Glomerular endothelial cell (primary cell): ENCODE measurements at places on chromosomes 7 and 10. TPM values are rescaled to one million over a fixed set of nuclear protein-coding genes. Genes with fewer than 3 reads are reported as not detected.

Gene MYO1G
- not detected in 2 replicates for total RNA-seq

- no peak for DNase-seq
Measured at GRCh38 chr10:84312816-84313215, 15.6 kb upstream of the CCSER2 start.

GRCh38 chr10:114571316-114571999 lies 86.6 kb downstream of the ABLIM1 start:
- no peak for DNase-seq

Gene NME8
- not detected in 2 replicates for total RNA-seq

DNA sequence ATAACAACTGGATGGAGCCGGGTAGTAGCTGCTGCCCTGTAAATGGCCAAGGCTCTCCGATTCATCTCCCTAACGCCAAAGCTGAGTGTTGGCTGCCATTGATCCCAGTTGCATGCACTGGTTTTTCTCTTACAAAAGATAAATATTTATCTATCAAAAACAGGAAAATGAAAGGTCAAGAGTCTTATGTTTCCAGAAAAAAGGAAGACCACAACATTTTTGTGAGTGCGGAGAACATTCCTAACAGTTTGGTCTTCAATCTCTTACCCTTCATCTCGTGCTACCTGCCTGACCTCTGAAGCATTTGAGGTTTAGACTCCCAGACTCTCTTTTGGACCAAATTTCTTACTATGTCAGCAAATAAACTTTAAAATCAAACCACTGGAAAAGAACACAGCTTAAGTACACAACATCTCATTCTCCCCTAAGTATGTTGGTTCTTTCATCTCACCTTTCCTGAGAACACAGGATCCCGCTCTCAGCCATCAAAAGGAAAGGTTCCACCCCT lies 61.6 kb downstream of the SORBS1 start:
- DNase-seq: no peak

GRCh38 chr7:36298106-36298505 lies 91.6 kb upstream of the ANLN start:
- no peak for DNase-seq

- no peak for DNase-seq
Measured at GRCh38 chr7:155804897-155805825, 7.1 kb downstream of the SHH start.

Gene SPDYE5
- total RNA-seq: not detected in 2 replicates

DNA sequence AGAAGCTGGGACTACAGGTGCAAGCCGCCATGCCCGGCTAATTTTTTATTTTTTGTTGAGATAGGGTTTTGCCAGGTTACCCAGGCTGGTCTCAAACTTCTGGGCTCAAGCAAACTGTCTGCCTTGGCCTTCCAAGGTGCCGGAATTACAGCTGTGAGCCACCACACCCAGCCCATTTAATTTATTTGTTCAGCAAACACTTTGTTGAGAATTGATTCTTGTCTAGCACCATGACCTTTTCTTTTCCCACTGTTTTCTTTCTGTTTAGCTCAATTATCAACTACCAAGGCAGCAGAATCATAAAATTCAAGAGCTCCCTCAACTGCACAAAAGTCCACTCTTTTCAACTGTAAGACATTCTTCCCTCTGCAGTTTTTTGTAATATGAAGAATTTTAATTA lies 47.8 kb upstream of the PARD3 start:
- DNase-seq: no peak

GRCh38 chr7:16202303-16202702 lies 219.0 kb downstream of the CRPPA start:
- DNase-seq: peak; percentile 10

DNA sequence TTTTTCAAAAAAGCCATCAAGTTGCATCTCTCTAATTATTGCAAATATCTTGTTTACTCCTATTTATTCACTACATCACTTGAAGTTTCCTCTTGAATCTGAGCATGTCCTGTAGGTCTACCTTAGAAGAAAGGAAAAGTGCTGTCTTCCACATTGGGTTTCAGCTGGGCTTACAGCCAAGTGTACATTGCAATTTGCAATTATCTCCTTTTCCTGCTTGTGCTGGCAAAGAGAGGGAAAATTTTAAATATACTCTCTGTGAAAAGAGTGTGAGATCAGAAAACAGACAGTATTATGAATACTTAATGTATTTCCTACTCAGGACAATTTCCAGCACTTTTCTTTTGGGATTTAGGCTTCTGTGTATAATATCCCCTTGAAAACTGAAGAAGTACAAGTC lies 839.7 kb downstream of the CNTNAP2 start:
- DNase-seq: no peak

DNA sequence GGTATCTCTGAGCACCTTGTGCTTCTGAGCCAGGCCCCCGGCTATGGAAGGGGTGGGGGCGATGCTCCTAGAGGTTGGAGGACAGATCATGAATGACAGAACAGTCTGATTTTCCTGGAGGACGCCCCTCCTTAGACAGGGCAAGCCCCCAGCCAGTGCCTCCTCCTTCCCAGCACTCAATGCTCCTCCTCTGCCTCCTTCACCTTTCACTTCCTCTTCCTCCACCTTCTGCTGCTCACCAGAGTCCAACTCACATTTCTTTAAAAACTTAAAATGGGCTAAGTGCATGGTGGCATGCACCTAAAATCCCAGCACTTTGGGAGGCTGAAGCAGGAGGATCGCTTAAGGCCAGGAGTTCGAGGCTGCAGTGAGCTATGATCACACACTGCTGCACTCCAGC lies 71.1 kb upstream of the CUX1 start:
- no peak for DNase-seq

DNA sequence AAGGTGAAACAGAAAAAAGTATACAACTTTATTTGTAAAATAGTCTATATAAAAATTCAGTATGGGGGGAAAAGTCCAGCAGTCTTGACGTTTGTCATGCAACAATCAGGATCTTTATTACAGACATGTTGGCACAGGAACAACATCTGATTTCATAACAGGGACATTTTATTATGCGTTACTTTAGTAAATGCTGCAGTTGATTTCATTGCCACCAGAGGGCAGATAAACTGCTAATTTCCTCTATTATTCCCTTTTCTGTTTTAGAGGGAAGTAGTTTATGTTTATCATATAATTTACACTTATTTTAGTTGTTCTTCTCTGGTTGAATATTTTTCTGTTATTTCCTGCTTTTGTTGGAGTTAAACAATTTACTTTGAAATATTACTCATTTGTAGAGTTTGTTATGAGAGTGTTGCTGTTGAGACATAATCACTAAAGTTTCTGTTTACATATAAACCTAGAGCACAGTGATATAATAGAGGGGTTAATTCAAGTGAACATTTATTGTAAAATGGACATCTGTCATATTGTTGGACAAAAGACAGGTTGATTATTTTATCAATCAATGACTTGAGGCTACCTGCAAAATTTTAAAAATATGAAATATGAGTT lies 3.3 kb downstream of the PLXDC2 start:
- DNase-seq: no peak

DNA sequence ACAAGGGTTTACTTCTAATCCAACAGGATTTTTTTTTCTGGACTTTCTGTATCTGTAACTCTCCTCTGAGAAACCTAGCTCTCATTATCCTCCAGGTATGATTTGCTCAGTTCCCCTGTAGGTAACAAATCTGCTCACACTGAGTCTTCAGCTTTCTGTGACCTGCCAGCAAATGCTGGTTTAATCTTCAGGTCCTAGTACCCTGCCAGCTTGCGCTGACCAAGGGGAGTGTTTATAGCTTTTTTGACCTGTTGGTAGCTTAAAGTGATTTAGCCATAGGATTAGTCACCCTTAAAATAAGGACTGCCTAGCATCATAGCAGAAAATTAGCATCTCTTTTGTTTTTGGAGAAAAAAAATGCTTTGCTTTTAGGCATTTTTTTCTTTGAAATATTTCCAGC lies 22.4 kb downstream of the SND1 start:
- DNase-seq: no peak

Gene HELLS
- 8.3 and 27.0 TPM in 2 replicates for total RNA-seq

DNA sequence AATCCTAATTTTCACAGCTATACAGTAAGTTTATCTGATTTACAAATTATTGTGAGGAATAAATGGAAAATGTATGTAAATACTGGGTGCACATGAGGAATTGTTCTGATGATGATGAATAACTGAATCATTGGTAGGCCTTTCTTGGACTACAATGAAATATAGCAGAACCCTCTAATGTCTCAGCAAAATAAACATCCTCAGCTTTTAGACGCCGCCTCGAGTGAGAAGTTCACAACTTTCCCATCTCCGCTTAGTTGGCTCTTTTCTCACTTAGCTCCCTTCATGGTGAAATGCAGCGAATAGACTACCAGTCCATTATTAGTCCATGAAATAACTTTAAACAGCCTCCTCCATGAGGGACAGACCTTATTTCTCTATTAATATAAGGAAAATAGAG lies 182.3 kb downstream of the BICC1 start:
- DNase-seq: no peak

Gene SPDYE2
- not detected in 2 replicates for total RNA-seq

DNA sequence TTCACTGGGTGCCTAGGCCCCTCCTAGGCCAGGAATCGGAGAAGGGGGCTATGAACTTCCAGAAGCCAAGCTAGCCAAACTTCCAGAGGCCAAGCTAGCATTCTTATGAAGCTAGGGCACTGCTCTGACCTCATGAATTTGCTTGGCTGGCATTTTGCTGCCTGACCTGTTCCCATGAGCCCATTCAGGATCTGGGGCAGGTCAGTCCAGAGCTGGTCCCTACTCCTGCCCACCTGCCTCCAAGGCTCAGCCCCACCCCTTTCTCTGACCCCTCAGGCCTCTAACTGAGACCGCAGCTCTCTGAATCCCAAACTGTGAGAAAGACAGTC lies 1.3 kb upstream of the PPIF start:
- DNase-seq: no peak

DNA sequence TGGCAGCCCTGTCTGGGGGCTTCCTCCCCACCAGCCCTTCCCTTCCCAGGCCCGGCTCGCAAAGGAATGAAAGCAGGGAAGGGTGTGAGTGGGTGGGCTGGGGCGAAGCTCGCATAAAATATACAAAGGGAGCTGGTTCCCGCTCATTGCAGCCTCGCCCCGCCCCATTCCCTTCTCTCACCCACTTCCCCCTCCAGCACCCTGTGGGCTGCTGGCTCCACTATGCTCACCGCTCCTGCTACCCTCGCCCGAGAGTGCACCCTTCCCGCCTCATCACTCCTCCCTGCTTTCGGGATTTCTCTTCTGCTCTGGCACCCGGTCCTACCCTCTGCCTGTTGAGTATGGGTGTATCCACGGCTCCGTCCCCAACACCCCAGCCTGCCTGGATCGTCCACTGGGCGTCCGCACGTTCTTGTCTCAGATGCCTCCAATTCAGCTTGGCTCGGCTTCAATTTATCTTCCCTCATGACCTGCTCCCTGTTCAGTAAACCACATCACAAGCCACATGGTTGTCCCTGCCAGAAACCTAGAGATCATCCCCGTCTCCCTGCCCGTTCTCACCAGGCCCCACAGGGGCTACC lies 14.4 kb upstream of the TTYH3 start:
- no peak for DNase-seq

DNA sequence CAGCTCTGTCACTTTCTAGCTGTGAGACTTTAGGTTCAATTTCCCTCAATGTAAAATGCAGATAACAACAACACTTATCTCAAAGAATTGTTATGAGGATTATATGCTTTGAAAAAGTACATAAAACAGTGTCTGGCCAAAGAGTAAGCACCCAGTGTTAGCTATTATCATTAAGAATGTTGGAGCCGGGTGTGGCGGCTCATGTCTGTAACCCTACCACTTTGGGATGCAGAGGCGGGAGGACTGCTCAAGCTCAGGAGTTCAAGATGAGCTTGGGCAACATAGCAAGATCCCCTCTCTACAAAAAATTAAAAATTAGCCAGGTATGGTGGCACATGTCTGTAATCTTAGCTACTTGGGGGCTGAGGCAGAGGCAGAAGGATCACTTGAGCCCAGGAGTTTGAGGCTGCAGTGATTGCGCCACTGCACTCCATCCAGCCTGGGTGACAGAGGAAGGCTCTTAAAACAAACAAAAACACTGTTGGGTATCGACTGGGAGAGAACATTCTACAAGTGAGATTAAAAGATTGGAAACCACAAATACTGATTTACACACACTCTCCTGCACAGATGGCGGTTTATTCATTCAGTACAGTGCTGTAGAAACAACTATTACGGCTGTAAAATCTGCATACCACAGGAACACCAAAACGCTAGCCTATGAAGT lies 107.3 kb downstream of the PROSER2 start:
- no peak for DNase-seq

Gene DOCK1
- total RNA-seq: 53.8 and 90.4 TPM in 2 replicates

DNA sequence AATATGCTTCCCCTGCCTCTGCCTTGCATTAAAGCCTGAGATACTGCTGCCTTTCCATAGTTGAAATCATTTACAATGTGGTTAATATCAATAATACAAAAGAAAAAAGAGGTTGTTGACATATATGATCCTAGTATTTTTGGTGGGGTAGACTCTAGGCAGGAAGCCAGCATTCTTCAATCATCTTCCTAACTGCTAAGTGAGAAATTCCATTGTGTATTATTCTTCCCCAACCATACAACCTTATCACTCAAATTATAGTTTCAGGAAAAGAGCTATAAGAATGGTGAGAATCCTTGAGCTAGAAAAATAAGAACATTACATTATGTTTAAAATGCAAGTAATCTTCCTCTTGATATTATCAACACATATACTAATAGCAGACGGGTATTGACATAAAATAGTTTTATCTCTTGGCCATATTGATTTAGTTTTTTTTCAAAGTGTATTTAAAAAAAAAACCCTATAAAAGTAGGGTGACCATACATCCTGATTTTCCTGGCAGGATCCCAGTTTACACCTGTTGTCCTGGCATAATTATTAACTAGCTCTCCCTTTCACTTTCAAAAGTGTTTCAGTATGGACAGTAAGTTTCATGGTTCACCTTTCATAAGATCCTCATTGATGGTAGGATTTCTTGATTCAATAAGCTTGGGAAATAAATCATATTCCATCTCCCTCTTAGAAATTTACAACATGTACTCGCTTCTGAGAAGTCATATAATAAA lies 33.4 kb upstream of the WASL start:
- DNase-seq: no peak

DNA sequence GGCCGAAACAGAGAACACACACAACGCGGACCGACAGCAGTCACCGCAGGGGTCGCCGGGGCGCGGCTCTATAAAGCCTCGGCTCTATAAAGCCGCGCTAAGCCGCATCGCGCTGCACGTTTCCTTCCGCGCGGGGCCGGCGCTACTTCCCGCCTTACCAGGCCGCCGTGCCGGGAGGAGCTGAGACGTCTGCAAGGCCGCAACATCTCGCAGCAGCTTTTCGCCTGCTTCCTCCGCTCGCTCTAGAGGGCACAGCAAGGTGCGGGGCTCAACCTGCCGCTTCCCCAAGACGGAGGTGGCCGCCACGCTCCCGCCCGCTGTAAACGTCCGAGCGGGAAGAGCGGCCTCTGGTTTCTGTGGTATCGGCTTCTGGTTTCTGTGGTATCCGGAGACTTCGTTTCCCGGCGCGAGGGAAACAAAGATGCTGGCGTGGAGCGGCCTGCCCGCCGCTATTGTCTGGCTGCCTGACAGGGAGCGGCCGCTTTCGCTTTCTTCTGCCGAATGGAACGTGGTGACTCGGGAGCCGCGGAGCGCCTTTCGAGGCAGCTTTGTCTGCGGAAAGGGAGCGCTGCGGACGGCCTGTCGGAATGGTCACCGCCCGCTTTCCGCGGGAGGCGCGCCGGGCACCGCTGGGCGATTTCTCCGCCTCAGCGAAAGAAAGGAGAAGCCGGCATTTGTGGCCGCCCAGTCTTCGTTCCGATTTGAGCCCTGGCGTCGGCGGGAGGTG lies 91.8 kb downstream of the SPAG6 start:
- DNase-seq: peak; percentile 60

Gene TMEM273
- total RNA-seq: 6.5 and 11.6 TPM in 2 replicates

GRCh38 chr7:36128448-36129047 lies 24.5 kb upstream of the EEPD1 start:
- DNase-seq: peak; percentile 58
